T-helper 17 cell (primary cell): ENCODE measurements at places on chromosomes 7 and 10. TPM values are rescaled to one million over a fixed set of nuclear protein-coding genes. Genes with fewer than 3 reads are reported as not detected.

- no peak overlapping the region for H3K27ac ChIP-seq
- DNase-seq: no peak
- peaks cover 5% of the 10 kb centered on the region for H3K36me3 ChIP-seq
- peaks cover 20% of the 10 kb centered on the region for H3K4me1 ChIP-seq
These were observed 40.3 kb downstream of the PDZD8 start for GRCh38 chr10:117334926-117335325.

The MKX gene
- total RNA-seq: not detected

DNA sequence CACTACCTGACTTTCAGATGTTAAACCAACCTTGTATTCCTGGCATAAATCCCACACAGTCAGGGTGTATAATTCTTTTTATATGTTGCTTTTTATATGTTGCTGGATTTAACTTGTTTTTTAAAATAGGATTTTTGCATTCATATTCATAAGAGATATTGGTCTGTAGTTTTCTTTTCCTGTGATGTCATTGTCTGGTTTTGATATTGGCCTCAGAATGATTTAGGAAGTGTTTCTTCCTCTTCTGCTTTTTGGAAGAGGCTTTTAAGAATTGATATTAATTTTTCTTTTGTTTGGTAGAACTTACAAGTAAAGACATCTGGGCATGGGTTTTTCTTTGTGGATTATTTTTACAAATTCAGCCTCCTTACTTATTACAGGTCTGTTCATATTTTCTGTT, 93.1 kb downstream of the CARD11 start:
- peaks cover 13% of the 10 kb centered on the region for H3K36me3 ChIP-seq
- peak overlapping the region; percentile 37 for H3K27ac ChIP-seq
- no peaks in the 10 kb centered on the region for H3K27me3 ChIP-seq
- H3K4me1 ChIP-seq: peaks cover 19% of the 10 kb centered on the region
- H3K4me3 ChIP-seq: no peak overlapping the region

GRCh38 chr7:70457883-70458680, 673.9 kb upstream of the GALNT17 start:
- no peak overlapping the region for H3K27ac ChIP-seq
- peaks cover 10% of the 10 kb centered on the region for H3K4me1 ChIP-seq
- H3K36me3 ChIP-seq: no peaks in the 10 kb centered on the region
- DNase-seq: no peak
- no peaks in the 10 kb centered on the region for H3K27me3 ChIP-seq
- H3K4me3 ChIP-seq: no peak overlapping the region

The SYCE1 gene
- 0.39 TPM for total RNA-seq

GRCh38 chr7:20302891-20303290, 27.8 kb upstream of the ITGB8 start:
- no peak overlapping the region for H3K4me3 ChIP-seq
- H3K4me1 ChIP-seq: peaks cover 2% of the 10 kb centered on the region
- no peak overlapping the region for H3K27ac ChIP-seq
- H3K27me3 ChIP-seq: no peaks in the 10 kb centered on the region
- DNase-seq: no peak

GRCh38 chr7:132352800-132353199, 223.5 kb downstream of the PLXNA4 start:
- no peak overlapping the region for H3K4me3 ChIP-seq
- H3K4me1 ChIP-seq: no peaks in the 10 kb centered on the region
- H3K36me3 ChIP-seq: no peaks in the 10 kb centered on the region

- no peak overlapping the region for H3K4me3 ChIP-seq
- peaks cover 15% of the 10 kb centered on the region for H3K27me3 ChIP-seq
- H3K4me1 ChIP-seq: no peaks in the 10 kb centered on the region
- DNase-seq: no peak
These were observed 823.8 kb upstream of the CELF2 start for GRCh38 chr10:10193848-10194247.

GRCh38 chr10:97234400-97234799, 48.6 kb upstream of the SLIT1 start:
- no peak for DNase-seq
- no peaks in the 10 kb centered on the region for H3K27me3 ChIP-seq
- no peaks in the 10 kb centered on the region for H3K4me1 ChIP-seq
- H3K36me3 ChIP-seq: peaks cover 2% of the 10 kb centered on the region

DNA sequence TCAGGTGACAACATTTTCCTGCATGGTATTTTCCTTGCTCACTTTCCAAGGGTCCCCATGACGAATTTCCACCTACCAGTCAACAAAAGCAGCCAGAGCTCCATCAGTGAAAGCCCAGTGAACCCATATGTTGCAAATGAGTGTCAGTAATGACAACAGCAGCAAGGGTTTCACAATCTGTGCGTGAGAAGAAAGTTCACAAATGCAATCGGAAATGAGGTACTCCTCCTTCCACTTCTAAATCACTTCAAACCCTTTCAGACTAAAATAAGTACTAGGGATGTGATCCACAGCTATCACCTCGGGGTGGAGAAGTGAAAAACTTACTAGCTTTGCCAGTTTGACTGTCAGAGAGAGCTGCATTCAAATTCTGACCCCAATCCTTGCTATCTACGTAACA, 55.6 kb upstream of the BET1 start:
- peaks cover 2% of the 10 kb centered on the region for H3K36me3 ChIP-seq
- peaks cover 35% of the 10 kb centered on the region for H3K27me3 ChIP-seq
- H3K27ac ChIP-seq: no peak overlapping the region

DNA sequence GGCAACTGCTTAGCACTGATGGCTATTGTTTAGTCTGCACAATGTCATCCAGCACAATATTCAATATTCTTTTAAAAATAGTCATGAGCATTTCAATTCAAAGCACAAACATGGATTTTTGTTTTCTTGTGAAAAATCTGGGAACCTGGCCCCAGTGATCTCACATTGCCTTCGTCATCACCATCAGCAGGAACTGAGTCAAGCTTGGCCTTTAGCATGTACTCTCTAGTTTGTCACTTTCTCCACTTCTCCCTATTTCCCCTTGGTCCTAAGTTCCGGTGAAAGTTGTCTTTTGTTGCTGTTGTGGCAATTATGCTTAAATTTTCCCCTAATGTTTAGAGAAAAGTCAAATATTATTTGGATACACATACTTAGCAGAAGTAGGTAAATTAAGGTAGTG, 252.9 kb upstream of the SORCS1 start:
- H3K4me1 ChIP-seq: no peaks in the 10 kb centered on the region
- no peak for DNase-seq
- no peaks in the 10 kb centered on the region for H3K36me3 ChIP-seq

DNA sequence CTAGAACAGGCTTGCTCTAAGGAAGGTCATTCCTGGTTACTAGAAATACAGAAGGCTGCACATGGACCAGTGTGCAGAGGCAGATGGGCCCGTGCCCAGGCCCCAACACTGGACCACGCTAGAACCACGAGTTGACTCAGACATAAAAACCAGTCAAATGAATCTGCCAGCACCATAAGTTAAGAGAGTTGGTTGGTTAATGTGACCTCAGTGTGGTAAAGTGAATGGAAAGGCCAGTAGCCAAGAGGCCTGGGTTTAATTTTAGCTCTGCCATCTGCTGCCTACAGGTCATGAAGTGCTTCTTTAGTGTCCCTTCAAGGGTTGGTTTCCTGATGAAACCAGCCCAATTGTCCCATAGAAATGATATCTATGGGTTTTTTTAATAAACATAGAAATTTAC, 329.6 kb upstream of the NRP1 start:
- H3K4me3 ChIP-seq: no peak overlapping the region
- H3K27me3 ChIP-seq: peaks cover 35% of the 10 kb centered on the region
- no peak overlapping the region for H3K27ac ChIP-seq
- peaks cover 3% of the 10 kb centered on the region for H3K36me3 ChIP-seq

DNA sequence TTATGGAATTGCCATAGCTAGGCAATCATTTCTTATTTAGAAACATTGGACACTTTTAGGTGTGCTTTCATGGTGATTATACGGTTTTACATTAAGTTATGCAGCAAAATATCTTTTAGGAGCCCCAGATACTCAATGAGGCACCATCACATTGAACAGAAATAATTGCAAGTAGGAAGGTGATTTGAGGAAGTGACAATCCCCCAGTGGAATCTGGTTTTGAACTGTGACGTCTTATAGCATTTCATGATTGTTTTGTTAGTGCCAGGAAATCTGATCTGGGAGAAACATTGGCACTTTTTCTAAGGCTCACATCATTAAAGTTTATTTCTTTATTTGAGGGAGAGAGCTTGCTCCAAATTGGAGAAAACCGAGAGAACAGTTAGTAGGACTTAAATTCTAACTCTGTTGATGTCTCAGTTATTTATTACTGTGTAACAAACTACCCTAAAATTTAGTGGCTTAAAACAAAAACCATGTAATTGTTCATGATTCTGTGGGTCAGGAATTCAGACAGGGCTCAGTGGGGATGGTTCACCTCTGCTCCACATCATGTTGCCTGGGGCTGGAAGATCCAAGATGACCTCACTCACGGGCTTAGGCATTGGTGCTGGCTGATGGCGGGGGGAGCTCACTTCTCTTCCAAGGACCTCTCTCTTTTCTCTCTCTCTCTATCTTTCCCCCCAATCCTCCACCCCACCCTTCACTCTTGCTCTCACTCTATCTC, 78.2 kb upstream of the STEAP1B start:
- DNase-seq: no peak
- H3K4me1 ChIP-seq: no peaks in the 10 kb centered on the region
- peaks cover 34% of the 10 kb centered on the region for H3K27me3 ChIP-seq
- no peak overlapping the region for H3K27ac ChIP-seq
- no peaks in the 10 kb centered on the region for H3K36me3 ChIP-seq

- H3K27ac ChIP-seq: no peak overlapping the region
- no peaks in the 10 kb centered on the region for H3K27me3 ChIP-seq
- DNase-seq: no peak
- no peak overlapping the region for H3K4me3 ChIP-seq
These were observed 46.1 kb downstream of the COL28A1 start for GRCh38 chr7:7489546-7489945.

- H3K27me3 ChIP-seq: no peaks in the 10 kb centered on the region
- no peak for DNase-seq
- no peak overlapping the region for H3K27ac ChIP-seq
- no peaks in the 10 kb centered on the region for H3K36me3 ChIP-seq
- H3K4me1 ChIP-seq: peaks cover 10% of the 10 kb centered on the region
These were observed 115.3 kb downstream of the NKX6-2 start for GRCh38 chr10:132670546-132671227.

GRCh38 chr10:89637113-89637512, 7.9 kb downstream of the PANK1 start:
- H3K27ac ChIP-seq: no peak overlapping the region
- peaks cover 4% of the 10 kb centered on the region for H3K4me1 ChIP-seq
- DNase-seq: no peak
- no peaks in the 10 kb centered on the region for H3K27me3 ChIP-seq

The CCM2 gene
- total RNA-seq: 77.4 TPM

The TRPV5 gene
- not detected for total RNA-seq

GRCh38 chr7:102451371-102452054, 13.2 kb downstream of the ALKBH4 start:
- H3K36me3 ChIP-seq: no peaks in the 10 kb centered on the region
- DNase-seq: no peak
- no peaks in the 10 kb centered on the region for H3K27me3 ChIP-seq
- H3K27ac ChIP-seq: no peak overlapping the region

The ADRA2A gene
- not detected for total RNA-seq

DNA sequence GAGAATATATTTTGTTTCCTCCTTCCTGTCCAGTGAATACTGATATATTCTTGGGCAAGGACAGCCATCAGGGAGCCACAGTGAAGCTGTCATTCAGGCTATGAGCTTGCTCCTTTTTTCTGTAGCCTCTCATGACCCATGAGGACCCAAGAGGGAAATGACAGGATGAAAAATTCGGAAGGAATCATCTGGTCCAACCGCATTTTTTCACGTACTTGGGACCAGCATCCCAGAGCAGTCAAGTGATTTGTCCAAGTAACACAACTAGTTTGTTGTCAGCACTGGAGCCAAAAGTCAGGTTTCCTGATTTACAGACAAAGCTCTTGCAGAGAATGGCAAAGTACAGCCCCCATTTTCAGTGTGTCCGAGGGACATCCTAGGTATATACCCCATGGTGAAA, 47.2 kb upstream of the AGBL3 start:
- H3K4me3 ChIP-seq: no peak overlapping the region
- DNase-seq: no peak
- H3K36me3 ChIP-seq: peaks cover 2% of the 10 kb centered on the region
- no peaks in the 10 kb centered on the region for H3K4me1 ChIP-seq

The MCM10 gene
- total RNA-seq: 0.47 TPM

DNA sequence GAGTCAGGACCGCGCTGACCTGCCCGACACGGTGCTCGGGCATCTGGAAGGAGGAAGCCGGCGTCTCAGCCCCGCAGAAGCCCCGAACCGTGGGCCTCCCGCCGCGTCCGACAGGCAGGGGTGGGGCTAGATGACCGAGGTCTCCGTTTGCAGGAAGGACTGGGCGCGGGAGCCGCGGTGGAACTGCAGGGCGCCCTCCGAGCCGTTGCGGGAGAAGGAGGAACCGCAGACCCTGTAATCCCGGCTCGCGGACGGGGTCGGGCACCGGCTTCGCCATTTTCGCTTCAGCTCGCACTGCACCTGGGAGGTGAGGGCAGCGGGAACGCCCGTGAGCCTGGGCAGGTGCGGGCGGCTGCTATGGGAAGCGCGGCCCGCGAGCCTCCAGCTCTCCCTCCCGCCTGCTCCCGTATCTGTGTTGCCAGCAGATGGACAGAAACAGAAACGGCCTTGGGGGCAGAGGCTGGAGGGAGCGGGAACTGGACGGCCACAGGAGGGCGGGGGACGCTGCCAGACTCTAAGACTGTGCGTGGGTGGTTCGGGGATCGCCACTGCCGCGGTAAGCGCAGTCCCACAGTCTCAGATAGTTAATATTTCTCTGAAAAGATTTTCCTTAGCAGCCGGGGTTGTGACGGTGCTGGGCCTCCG, 114.1 kb downstream of the VIPR2 start:
- no peaks in the 10 kb centered on the region for H3K36me3 ChIP-seq
- H3K4me1 ChIP-seq: peaks cover 5% of the 10 kb centered on the region
- H3K27ac ChIP-seq: no peak overlapping the region
- H3K4me3 ChIP-seq: peak overlapping the region; percentile 77
- peaks cover 63% of the 10 kb centered on the region for H3K27me3 ChIP-seq
- no peak for DNase-seq

- no peaks in the 10 kb centered on the region for H3K36me3 ChIP-seq
- H3K4me1 ChIP-seq: no peaks in the 10 kb centered on the region
- no peak for DNase-seq
- H3K27ac ChIP-seq: no peak overlapping the region
These were observed 154.2 kb downstream of the PKD1L1 start for GRCh38 chr7:47794016-47794415.

The AKR1C4 gene
- total RNA-seq: not detected

- H3K27me3 ChIP-seq: no peaks in the 10 kb centered on the region
- no peak overlapping the region for H3K4me3 ChIP-seq
- peak overlapping the region; percentile 9 for H3K27ac ChIP-seq
- H3K4me1 ChIP-seq: peaks cover 24% of the 10 kb centered on the region
- no peak for DNase-seq
These were observed 40.9 kb downstream of the C1GALT1 start for GRCh38 chr7:7223250-7223649.
